ENCODE measurements at places on chromosomes 5 and 9. TPM values are rescaled to one million over a fixed set of nuclear protein-coding genes. Genes with fewer than 3 reads are reported as not detected.

DNA sequence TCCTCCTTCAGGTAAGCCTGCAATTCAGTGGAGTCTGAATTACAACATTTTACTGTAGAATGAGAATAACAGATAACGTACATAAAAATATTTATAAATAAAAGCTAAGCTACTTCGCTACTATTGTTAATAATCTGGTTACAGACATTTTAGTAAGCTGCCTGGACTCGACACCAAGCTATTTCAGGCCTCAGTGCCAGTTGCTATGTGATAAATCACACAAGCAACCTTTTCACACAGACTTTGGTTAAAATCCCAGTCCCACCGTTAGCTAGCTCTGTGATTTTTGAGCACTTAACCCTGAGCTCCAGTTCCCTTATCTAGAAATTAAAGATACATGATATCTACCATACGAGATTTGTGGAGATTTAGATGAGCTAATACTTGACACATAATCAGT, 99.9 kb downstream of the RFK start:
- H3K36me3 ChIP-seq = no peaks in the 10 kb centered on the region
- H3K4me1 ChIP-seq = no peaks in the 10 kb centered on the region
- DNase-seq = no peak
- no peak overlapping the region for H3K4me3 ChIP-seq

GRCh38 chr9:75935591-75935990, 45.1 kb downstream of the PCSK5 start:
- no peak for DNase-seq
- no peaks in the 10 kb centered on the region for H3K27me3 ChIP-seq
- H3K4me3 ChIP-seq = no peak overlapping the region
- H3K4me1 ChIP-seq = no peaks in the 10 kb centered on the region
- H3K27ac ChIP-seq = no peak overlapping the region

The LAMC3 gene
- 8.5 TPM for total RNA-seq

The SLC36A1 gene
- total RNA-seq = 10.8 TPM

DNA sequence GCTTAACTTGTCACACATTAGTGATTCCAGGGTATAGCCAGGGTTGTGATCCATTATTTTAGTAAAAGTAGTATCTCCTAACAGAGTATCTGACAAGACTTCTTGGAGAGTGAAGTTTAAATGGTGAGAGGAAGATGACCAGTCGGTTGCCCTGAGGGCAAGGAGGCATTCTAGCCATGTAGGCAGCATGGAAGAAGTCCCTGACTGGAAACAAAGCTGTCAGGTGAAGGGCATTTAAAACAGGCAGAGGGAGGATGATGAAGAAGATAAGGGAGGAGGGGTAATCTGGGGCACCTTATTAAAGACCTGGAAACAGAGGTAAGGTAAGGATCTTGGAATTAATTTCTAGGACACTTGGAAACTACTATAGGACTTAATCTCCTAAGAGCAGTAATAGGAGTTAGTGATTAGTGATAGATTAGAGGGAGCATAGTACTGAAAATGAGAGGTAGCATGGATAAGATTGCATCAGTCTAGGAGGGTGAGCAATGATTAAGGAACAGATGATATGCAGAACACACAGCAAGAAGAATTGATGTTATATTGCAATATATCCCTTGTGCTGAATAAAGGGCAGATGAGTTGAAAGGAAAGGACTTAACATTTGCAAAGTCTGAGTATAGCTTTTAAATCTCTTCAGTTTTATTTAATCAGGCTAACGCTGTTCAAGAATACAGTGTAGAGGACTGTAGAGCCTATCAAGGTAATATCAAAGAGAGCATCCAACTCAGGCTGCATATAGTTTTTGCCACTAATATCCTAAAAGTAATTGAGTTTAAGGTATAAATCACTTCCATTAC, 9.6 kb downstream of the KIF2A start:
- no peak overlapping the region for H3K4me3 ChIP-seq
- H3K27me3 ChIP-seq = no peaks in the 10 kb centered on the region
- no peak overlapping the region for H3K27ac ChIP-seq
- no peak for DNase-seq
- H3K36me3 ChIP-seq = no peaks in the 10 kb centered on the region
- no peaks in the 10 kb centered on the region for H3K4me1 ChIP-seq

The C9orf153 gene
- total RNA-seq = 0.59 TPM

DNA sequence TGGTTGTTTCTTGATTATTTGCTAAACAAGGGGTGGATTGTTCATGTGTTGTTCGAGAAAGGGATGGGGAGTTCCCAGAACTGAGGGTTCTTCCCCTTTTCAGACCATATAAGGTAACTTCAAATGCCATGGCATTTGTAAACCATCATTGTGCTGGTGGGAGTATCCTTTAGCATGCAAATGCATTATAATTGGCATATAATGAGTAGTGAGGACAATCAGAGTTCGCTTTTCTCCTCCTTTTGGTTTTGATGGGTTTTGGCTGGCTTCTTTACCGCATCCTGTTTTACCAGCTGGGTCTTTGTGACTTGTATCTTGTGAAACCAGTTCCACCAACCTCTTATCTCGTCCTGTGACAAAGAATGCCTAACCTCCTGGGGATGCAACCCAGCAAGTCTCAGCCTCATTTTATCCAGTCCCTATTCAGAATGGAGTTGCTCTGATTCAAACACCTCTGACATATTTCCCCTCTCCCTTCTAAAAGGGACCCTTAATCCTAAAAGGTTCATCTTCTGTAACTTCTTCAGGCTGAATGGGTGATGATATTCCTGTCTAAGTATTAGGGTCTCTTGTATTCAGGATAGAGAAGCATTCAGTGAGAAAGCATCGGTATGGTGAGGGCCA, 8.7 kb upstream of the FBN2 start:
- no peaks in the 10 kb centered on the region for H3K4me1 ChIP-seq
- DNase-seq = no peak
- H3K27me3 ChIP-seq = no peaks in the 10 kb centered on the region

DNA sequence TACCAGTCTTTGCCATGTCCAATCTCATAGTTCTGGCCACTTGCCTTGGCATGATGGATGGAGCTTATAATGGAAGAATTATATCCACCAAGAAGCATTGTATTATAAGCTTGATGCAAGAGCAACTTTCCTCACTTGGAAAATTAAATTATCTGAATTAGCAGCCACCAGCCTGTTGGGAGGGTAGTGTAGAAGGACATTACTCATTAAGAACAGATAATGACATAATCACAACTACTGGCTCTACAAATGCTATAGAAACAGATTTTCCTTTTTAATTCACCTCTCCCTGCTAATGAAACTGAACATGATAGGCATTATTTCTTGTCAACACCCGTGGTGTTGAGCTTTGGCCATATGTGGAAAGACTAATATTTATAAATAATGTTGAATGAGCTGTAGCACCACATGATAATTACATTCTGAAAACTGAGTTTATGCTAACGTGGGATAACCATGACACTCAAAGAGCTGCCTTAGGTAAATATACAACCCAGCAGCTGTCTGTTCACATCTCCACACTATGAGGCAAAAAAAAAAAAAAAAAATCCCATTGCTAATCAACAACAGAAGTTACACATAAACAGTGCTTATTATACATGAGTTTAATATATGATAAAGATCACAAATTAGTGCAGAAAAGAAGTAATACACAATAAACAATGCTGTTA, 48.1 kb upstream of the NR4A3 start:
- no peak overlapping the region for H3K4me3 ChIP-seq
- no peaks in the 10 kb centered on the region for H3K27me3 ChIP-seq
- H3K27ac ChIP-seq = no peak overlapping the region
- DNase-seq = no peak

The CXCL14 gene
- 1,054 TPM for total RNA-seq

The ADAMTS6 gene
- 3.9 TPM for total RNA-seq

The GCNT1 gene
- 7.9 TPM for total RNA-seq

- no peaks in the 10 kb centered on the region for H3K36me3 ChIP-seq
- no peaks in the 10 kb centered on the region for H3K4me1 ChIP-seq
- no peak for DNase-seq
- no peak overlapping the region for H3K27ac ChIP-seq
These were observed 297.0 kb downstream of the EFNA5 start for GRCh38 chr5:107373549-107374263.

DNA sequence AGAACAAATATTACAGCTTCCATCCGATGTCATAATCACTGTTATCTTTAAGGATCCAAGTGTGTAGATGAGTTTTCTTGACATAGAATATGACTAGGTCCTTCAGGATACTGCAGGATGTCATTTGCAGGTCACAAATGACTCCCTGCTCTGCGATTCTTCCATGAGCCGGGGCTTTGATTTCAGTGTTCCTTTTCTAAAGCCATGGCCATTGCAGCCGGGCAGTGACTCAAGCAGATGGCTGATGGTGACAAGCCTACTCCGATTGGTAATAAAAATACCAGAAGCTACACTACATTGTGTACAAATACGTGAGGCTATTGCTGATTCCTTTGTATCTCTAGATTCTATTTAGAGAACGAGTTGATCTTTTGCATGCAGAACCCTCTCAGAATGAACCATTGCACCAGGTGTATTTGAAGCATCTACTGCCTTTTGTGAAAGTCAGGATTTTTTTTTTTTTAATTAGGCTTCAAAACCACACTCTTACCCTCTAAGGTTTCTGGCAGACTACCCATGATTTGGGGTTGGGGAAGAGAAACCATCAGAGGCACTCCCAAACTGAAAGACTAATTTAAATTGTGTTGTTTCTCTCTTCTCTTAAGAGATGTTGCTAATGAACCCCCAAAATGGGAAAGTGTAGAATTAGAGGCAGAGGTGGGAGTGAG, 271.0 kb upstream of the ADRA1B start:
- H3K27me3 ChIP-seq = no peaks in the 10 kb centered on the region
- H3K4me1 ChIP-seq = no peaks in the 10 kb centered on the region
- DNase-seq = no peak
- H3K4me3 ChIP-seq = no peak overlapping the region
- H3K27ac ChIP-seq = no peak overlapping the region

The PAEP gene
- total RNA-seq = not detected

DNA sequence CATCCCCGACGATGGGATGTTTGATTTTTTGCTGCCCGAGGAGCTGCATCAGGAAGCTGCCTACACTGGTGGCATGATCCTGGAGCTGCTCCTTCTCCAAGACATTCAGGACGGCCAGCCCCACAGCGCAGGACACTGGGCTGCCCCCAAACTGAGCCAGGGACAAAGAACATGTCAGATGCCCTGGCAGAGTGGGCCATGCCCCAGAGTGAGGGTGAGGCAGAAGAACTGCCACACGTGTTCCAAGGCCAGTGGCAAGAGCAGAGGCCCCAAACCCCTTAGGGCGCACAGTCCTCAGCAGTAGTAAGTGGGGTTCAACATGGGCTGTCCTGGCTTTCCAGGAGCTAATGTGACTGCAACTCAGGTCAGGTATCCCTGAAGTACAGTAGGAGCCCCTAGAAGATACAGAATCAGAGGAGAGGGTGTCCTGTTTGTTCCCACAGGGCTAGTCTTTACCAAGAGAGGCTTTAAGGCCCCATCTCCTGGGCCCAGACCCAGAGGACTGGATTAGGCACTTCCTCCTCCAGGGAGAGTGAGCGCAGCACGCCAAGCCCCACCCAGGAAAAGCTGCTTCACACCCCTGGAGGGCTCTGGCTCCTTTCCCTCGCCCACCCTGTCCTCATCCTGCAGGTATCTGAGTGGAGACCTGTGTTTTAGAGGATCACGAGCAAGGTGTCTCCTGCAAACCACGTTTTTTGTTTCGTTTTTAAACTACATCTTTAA, 11.1 kb downstream of the HNRNPAB start:
- H3K27ac ChIP-seq = no peak overlapping the region
- H3K4me1 ChIP-seq = peaks cover 12% of the 10 kb centered on the region
- H3K4me3 ChIP-seq = no peak overlapping the region
- H3K27me3 ChIP-seq = no peaks in the 10 kb centered on the region

GRCh38 chr5:180873615-180874520, 12.8 kb upstream of the ZFP62 start:
- no peak overlapping the region for H3K4me3 ChIP-seq
- H3K4me1 ChIP-seq = no peaks in the 10 kb centered on the region
- H3K36me3 ChIP-seq = no peaks in the 10 kb centered on the region

DNA sequence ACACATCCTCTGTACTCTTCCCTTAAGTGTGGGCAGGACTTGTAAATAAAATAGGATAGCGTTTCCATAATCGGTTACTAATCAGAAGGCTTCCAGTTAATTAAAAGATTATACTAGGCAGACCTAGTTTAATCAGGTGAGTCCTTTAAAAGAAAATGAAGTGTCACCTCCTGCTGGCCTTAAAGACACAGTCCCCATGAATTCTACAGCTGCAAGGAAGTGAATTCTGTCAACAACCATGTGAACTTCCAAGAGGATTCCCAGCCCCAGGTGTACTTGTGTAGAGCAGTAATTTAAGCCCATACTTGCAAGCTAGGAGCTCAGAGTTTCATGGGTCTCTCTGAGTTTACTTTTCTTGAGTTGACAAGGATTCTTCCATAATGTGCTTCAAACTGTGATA, 918.3 kb downstream of the DTWD2 start:
- no peaks in the 10 kb centered on the region for H3K27me3 ChIP-seq
- no peak overlapping the region for H3K27ac ChIP-seq
- no peaks in the 10 kb centered on the region for H3K4me1 ChIP-seq
- H3K36me3 ChIP-seq = no peaks in the 10 kb centered on the region
- H3K4me3 ChIP-seq = no peak overlapping the region
- DNase-seq = no peak

The AJM1 gene
- 1.1 TPM for total RNA-seq

The AQP7 gene
- 38.3 TPM for total RNA-seq

The SLC45A2 gene
- total RNA-seq = not detected

DNA sequence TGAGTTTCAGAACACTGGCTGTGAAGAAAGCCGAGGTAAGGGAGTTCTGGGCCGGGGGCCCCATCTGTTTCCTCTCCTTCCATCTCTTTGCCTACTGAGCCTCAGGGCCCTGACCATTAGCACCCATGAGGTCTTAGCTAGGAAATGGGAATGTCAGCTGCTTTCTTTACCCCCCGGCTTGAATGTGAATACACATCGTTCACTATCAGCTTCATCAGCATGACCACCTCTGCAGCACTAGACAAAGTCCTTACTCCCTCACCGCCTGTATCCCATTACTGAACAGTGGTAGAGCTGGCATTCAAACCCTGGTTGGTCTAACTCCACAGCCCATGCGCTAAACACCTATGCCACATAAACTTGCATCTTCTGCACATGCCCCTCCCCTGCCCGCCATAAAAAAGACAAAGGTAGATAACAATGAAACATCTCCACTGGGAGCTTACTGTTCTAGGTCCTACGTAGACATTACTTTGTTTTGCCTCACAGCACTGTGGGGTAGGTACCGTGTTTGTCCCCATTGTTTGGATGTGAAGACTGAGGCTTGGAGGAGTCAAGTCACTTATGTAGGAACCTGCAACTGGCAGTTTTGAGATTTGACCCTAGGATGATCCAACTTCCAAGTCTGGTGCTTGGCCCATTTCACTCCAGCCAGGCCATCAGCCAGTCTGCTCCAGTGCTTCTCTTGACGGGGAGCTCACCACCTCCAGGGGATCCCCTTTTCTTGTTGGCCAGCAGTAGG, 93.3 kb downstream of the AMBP start:
- no peaks in the 10 kb centered on the region for H3K27me3 ChIP-seq
- no peak overlapping the region for H3K27ac ChIP-seq
- H3K36me3 ChIP-seq = no peaks in the 10 kb centered on the region
- no peak for DNase-seq
- H3K4me3 ChIP-seq = no peak overlapping the region
- no peaks in the 10 kb centered on the region for H3K4me1 ChIP-seq

The SLC9A3 gene
- 2.3 TPM for total RNA-seq

All from breast epithelium (tissue), 4 donors.